ENCODE measurements at places on chromosomes 12 and 14. TPM values are rescaled to one million over a fixed set of nuclear protein-coding genes. Genes with fewer than 3 reads are reported as not detected.

GRCh38 chr14:95508377-95508776 lies 8.1 kb downstream of the SYNE3 start:
- H3K36me3 ChIP-seq = no peaks in the 10 kb centered on the region
- peaks cover 50% of the 10 kb centered on the region for H3K4me1 ChIP-seq
- peak overlapping the region; percentile 65 for H3K27ac ChIP-seq
- H3K4me3 ChIP-seq = no peak overlapping the region

DNA sequence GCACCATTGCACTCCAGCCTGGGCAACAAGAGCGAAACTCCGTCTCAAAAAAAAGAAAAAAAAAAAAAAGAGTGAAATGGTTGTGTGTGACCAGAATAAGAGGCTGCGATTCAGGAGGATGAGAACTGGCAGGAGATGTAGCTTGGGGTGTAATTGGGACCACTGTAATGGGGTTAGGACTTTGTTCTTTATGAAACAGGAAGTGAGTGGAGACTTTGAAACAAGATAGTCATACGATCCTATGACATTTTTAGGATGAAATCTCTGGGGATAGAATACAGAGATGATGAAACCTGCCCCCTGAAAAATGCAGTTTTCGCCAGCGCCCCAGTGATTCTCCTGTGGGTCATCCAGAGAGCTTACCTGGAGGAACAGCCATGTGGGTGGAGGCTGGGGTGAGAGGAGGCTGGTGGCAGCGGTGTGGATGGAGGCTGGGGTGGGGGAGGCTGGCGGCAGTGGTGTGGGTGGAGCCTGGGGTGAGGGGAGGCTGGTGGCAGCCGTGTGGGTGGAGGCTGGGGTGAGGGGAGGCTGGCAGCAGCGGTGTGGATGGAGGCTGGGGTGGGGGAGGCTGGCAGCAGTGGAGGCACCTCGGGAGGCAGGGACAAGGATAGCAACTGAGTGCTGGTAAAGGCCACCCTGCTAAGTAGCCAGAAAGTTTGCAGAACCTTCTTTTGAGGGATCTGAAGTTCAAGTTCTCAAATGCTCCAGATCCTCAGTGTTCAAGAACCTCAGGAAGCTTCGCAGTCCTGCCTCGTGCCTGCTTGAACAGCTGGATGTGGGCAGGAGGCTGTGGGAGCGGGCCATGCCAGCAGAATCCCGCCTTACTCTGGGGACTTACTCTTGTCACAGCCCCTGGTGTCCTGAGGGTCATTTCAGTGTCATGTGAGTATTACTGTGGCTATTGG lies 20.2 kb downstream of the FBXL14 start:
- H3K27ac ChIP-seq = no peak overlapping the region
- peaks cover 32% of the 10 kb centered on the region for H3K4me1 ChIP-seq
- H3K27me3 ChIP-seq = no peaks in the 10 kb centered on the region
- H3K36me3 ChIP-seq = no peaks in the 10 kb centered on the region

The MIP gene
- not detected for total RNA-seq

The CD27 gene
- not detected for total RNA-seq

DNA sequence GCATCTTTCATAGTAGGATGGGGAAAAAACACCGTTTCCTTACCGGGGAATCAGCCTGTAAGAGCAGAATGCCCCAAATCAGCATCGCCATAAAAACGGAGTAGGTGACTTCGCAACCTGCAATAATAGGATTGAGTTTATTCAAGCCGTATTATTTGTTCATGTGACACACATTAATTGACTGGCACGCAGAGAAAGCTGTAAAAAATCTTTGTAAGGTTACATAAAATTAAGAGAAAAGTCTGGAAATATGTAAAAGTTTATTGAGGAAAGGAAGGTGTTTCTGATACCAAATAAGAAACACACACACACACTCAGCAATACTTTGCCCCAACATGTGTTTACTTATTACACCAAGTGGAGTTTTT lies 628 bp upstream of the CAPRIN2 start:
- H3K4me1 ChIP-seq = peaks cover 10% of the 10 kb centered on the region
- DNase-seq = no peak
- H3K36me3 ChIP-seq = no peaks in the 10 kb centered on the region
- peak overlapping the region; percentile 89 for H3K27ac ChIP-seq
- peak overlapping the region; percentile 81 for H3K4me3 ChIP-seq
- H3K27me3 ChIP-seq = no peaks in the 10 kb centered on the region

GRCh38 chr12:123905319-123905925 lies 67.2 kb downstream of the CCDC92 start:
- H3K36me3 ChIP-seq = no peaks in the 10 kb centered on the region
- H3K4me3 ChIP-seq = no peak overlapping the region
- no peak overlapping the region for H3K27ac ChIP-seq
- peaks cover 5% of the 10 kb centered on the region for H3K4me1 ChIP-seq

DNA sequence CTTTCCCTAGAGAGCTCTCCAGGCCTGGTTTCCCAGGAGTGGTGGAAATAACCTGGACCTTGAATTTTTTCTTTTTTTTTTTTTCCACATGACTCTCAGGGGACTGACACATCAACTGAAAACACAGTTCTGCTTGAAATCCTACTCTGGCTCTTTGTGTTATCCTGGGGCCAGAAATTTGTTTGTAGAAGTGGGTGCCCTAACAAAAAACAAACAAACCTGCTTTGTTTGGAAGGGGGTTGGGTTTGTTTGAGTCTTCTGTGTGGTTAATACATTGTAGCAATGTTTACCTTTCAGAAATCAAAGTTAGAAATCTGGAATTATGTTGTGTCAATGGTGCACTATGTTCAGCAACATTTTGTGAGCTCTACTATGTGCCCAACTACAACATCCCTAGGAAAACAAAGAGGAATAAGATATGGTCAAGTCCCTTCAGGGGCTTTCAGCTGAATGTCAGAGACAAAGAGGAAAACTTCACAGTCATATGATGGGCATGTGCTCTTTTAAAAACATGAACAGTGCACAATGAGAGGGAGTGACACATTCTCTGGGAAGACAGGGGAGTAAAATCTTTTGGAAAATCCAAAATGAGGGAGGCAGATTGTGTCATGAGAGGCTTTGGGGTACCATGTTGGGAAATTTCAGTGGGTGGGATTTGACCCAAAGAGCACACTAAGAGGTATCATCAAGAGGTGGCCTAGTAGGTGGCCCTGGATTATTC lies 1.5 kb upstream of the IGF1 start:
- H3K27ac ChIP-seq = peak overlapping the region; percentile 11
- H3K4me3 ChIP-seq = no peak overlapping the region
- H3K36me3 ChIP-seq = no peaks in the 10 kb centered on the region

The CLEC9A gene
- not detected for total RNA-seq

The CD163L1 gene
- 1.5 TPM for total RNA-seq

The SLC5A8 gene
- total RNA-seq = not detected

The HHIPL1 gene
- 0.81 TPM for total RNA-seq

The RGS6 gene
- 22.1 TPM for total RNA-seq

DNA sequence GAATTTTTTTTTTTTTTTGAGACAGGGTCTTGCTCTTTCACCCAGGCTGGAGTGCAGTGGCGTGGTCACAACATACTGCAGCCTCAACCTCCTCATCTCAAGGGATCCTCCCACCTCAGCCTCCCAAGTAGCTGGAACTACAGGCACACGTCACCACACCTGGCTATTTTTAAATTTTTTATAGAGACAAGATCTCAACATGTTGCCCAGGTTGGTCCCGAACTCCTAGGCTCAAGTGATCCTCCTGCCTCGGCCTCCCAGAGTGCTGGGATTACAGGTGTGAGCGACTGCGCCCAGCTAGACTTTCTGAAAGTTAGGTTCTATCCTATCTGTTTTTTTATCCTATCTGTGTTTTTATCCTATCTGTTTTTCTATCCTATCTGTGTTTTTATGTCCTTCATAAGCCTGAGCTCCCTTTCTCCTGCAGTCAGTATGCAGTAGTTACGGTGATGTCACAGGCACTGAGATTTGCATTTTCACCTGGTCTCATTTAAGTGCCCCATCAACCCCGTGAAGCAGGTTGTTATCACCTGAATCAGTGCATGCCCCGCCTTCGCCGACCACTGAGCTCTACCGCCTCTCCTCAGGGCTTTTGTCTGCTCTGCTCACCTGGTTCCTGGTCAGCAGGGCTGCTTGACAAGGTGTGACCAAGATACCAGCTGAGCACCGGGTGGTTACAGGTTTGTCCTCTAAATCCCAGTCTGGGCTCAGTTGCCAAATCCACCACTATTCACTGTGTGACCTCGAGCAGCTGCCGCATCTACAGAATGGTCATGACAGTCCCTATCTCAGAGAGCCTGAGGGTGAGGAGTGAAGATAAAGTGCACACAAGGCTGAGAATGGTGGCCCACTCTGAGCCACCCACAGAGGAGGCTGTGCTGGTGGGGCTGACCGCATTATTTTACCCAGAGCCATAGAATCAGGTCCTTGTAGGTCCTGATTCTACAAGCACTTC lies 33.1 kb downstream of the SYNDIG1L start:
- H3K27me3 ChIP-seq = peaks cover 6% of the 10 kb centered on the region
- DNase-seq = no peak
- H3K36me3 ChIP-seq = no peaks in the 10 kb centered on the region

The TMEM179 gene
- total RNA-seq = 0.34 TPM

The ST8SIA1 gene
- 1.6 TPM for total RNA-seq

GRCh38 chr14:25444381-25444780 lies 394.4 kb upstream of the STXBP6 start:
- H3K4me3 ChIP-seq = no peak overlapping the region
- H3K27ac ChIP-seq = no peak overlapping the region
- H3K27me3 ChIP-seq = no peaks in the 10 kb centered on the region
- H3K36me3 ChIP-seq = no peaks in the 10 kb centered on the region
- DNase-seq = no peak

DNA sequence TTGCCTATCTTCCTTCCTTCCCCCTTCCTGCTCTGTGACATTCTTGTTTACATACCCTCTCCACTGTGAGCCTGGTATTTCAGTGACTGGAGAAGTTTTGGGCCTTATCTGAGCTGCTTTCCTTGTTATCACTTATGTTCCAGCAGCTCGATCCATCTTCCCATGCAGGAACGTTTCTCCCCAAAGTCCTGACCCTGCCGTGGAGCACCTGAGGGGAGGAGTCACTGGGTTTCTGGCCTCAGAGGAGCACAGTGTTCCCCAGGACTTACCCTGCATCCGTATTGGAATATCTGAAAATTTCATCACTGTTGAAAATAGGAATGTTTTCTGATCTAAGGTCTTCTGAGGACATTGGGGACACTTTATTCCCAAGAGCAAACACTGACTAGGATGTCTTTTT lies 141.8 kb downstream of the CACNA1C start:
- no peaks in the 10 kb centered on the region for H3K36me3 ChIP-seq
- no peaks in the 10 kb centered on the region for H3K27me3 ChIP-seq
- H3K27ac ChIP-seq = peak overlapping the region; percentile 7
- DNase-seq = no peak
- no peak overlapping the region for H3K4me3 ChIP-seq

The YAF2 gene
- 66.2 TPM for total RNA-seq

- no peak overlapping the region for H3K4me3 ChIP-seq
- DNase-seq = no peak
- H3K27me3 ChIP-seq = peaks cover 5% of the 10 kb centered on the region
These were observed 24.1 kb upstream of the NRDE2 start for GRCh38 chr14:90355540-90356518.

- DNase-seq = no peak
- peaks cover 28% of the 10 kb centered on the region for H3K4me1 ChIP-seq
- H3K27me3 ChIP-seq = peaks cover 100% of the 10 kb centered on the region
- no peak overlapping the region for H3K27ac ChIP-seq
These were observed 669 bp downstream of the RFX4 start for GRCh38 chr12:106583242-106584103.

DNA sequence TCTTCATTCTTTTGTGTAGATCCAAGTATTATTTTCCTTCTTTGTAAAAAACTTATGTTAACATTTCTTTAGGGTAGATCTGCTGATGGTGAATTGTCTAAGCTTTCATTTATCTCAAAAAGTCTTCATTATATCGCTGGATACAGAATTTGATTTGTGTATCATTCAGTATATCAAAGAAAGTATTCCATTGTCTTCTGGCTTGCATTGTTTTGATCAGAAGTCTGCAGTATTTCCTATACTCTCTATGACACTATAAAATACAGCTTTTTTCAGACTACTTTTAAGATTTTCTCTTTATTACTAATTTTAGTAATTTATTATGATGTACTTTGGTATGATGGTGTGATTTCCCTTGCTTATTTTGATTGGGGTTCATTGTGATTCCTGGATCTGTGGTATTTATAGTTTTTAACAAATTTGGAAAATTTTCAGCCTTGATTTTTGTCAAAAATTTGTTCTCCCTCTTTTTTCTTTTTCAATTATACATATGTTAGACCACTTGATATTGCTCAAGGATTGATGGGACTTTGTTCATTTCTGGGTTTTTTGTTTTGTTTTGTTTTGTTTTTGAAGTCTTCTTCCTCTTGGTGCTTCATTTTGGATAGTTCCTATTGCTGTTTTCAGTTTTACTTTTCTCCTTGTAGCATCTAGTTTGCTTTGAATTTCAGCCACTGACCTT lies 176.5 kb downstream of the ZFP36L1 start:
- DNase-seq = no peak
- no peak overlapping the region for H3K27ac ChIP-seq
- H3K4me1 ChIP-seq = peaks cover 33% of the 10 kb centered on the region
- H3K27me3 ChIP-seq = no peaks in the 10 kb centered on the region
- no peak overlapping the region for H3K4me3 ChIP-seq

The PITPNM2 gene
- total RNA-seq = 18.9 TPM

- DNase-seq = no peak
- H3K36me3 ChIP-seq = no peaks in the 10 kb centered on the region
- H3K4me1 ChIP-seq = peaks cover 14% of the 10 kb centered on the region
- no peaks in the 10 kb centered on the region for H3K27me3 ChIP-seq
- H3K4me3 ChIP-seq = no peak overlapping the region
These were observed 128.1 kb upstream of the MAP1LC3B2 start for GRCh38 chr12:116430911-116431565.

GRCh38 chr12:19485240-19485639 lies 45.9 kb downstream of the AEBP2 start:
- H3K36me3 ChIP-seq = peaks cover 3% of the 10 kb centered on the region
- no peak for DNase-seq
- H3K4me1 ChIP-seq = no peaks in the 10 kb centered on the region
- no peak overlapping the region for H3K27ac ChIP-seq

GRCh38 chr14:60723116-60723906 lies 840 bp downstream of the SIX4 start:
- H3K27ac ChIP-seq = no peak overlapping the region
- DNase-seq = peak; percentile 32
- H3K36me3 ChIP-seq = no peaks in the 10 kb centered on the region
- H3K4me1 ChIP-seq = peaks cover 10% of the 10 kb centered on the region
- peaks cover 60% of the 10 kb centered on the region for H3K27me3 ChIP-seq

- H3K4me1 ChIP-seq = peaks cover 81% of the 10 kb centered on the region
- H3K36me3 ChIP-seq = no peaks in the 10 kb centered on the region
- no peaks in the 10 kb centered on the region for H3K27me3 ChIP-seq
- H3K4me3 ChIP-seq = no peak overlapping the region
These were observed 78.5 kb downstream of the ARL6IP4 start for GRCh38 chr12:123058980-123059379.

DNA sequence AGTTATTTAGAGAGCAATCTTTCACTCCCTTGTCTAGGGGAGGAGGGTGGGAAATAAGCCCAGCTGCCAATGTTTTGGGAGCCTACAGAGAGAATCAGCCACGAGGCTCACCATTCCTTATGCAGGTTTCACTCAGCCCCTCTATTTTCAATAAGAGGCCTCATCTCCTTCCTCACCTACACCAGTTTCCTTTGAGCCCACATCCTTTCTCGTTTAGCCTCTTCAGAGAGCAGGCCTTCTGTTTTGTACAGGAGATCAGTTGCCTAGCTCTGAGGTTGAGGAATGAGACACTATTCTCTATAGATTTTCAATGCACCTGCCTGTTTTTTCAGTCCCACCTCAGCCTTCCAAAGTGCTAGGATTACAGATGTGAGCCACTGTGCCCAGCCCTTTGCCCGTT lies 17.9 kb downstream of the SNAPC1 start:
- no peak for DNase-seq
- H3K4me1 ChIP-seq = no peaks in the 10 kb centered on the region
- H3K27ac ChIP-seq = no peak overlapping the region
- no peak overlapping the region for H3K4me3 ChIP-seq

The FAM222A gene
- total RNA-seq = 5.6 TPM
